ENCODE measurements at places on chromosomes 2 and 18.

DNA sequence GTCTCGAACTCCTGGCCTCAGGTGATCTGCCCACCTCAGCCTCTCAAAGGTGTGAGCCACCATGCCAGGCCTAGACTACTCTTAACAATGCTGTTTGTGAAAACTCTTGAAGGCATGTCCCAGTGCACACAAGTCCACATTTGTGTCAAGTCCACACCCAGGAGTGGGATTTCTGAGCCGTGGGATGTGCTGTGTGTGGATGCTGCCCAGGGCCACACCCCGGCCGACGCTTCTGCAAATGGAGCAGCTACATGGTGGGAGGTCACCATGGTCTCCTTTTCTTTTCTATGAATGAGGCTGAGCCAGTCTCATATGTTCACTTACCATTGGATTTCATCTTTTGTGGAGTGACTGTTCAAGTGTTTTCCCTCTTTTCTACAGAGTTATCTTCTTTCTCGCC, 15.8 kb downstream of the SNED1 start:
- DNase-seq, result no peak

- no peak for DNase-seq
Measured at GRCh38 chr2:35297403-35297802, 1058.2 kb upstream of the CRIM1 start.

- peak; percentile 46 for DNase-seq
Measured at GRCh38 chr2:216404010-216404618, 8.2 kb upstream of the SMARCAL1 start.

- DNase-seq, result no peak
Measured at GRCh38 chr2:13006426-13006825, 289.7 kb downstream of the TRIB2 start.

DNA sequence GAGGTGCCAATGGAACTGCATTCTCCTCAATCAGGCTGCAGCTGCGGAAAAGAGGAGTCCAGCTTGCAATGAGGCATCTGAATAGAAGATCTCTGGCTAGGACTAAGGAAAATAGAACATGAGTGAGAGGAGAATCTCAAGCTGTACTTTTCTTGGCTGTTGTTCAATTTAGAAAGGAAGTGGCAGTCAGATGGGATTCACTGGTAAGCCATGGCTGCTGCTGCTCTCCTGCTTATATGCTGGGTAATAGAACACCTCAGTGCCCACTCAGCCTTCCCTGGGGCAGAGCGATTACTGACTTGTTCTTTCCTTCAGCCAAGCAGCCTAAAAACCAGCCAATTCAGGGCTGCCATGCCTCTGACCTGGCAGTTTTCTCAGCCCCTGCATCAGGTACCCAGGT, 17.6 kb upstream of the CHST9 start:
- no peak for DNase-seq

GRCh38 chr2:63755216-63755615, 86.5 kb upstream of the UGP2 start:
- DNase-seq, result no peak

DNA sequence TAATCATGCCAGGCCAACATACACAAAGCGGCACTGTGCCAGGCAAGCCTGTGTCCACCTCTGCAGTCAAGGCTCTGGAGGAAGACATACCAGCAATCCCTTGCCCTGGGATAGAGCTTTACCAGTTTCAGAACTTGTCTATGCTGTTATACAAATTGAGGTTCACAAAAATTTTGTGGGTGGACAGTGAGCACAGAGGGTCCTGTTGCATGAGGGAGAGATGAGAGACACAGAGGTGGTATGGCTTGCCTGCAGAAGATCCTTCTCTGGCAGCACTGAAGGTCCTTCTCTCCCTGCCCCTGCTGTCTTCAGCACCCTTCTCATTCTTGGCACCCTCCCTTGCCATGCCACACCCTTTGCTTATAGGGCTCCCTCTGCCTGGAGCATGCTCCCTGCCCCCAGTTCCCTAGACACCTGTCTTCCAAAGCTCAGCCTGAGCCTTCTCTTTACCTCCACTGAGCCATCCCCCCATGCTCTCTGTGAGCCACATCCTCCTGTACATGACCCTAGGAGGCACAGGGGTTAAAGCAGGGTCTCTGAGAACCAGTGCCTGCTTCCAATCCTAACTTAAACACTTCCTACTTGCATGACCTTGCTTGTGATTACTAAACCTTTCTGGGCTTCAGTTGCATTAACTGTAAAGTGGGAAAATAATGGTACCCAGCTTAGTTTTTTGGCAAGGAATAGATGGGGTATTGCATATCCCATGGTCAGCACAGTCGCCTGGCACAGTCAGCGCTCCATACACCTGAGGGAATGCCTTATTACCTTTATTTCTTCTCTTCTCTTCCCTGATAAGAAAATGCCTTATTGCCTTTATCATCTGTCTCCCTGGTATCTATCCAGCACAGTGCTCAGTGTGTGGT, 857 bp downstream of the FABP1 start:
- no peak for DNase-seq

DNA sequence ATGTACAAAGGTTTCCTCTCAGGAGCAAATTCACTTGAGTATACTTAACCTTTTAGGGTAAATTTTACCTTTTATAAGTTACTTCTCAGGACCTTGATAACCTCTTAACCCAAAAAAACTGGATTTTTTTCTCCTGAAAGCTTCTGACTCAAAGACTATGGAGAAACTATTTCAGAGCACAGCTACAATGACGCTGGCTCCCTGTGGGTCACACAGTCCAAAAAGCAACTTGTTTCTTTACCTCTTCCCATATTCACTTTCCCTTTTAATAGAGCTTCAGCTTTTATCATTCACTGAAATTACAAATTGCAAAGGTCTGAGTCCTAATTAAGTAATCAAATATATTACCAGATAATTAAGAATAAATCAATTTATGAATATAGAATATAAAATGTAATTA, 32.4 kb downstream of the GTF3C3 start:
- DNase-seq, result no peak

- DNase-seq, result no peak
Measured at GRCh38 chr2:239235311-239235710, 165.5 kb downstream of the HDAC4 start.

DNA sequence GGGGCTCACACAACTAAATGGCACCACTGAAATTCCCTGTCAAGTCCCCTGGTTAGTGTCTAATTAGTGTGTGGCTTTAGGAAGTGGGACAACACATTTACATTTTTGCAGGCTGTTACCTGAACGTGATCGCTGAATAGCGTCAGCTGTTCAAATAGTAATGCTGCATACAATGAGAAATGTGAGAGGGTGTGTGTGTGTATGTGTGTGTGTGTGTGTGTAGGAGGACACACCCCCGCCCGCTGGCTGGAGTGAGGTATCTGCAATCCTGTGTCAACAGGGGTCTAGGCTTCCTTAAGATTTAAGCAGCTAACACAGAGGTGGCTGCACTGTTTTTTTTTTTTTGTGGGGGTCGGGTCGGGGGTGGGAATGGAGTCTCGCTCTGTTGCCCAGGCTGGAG, 4.8 kb upstream of the LYPD6B start:
- DNase-seq, result peak; percentile 62

DNA sequence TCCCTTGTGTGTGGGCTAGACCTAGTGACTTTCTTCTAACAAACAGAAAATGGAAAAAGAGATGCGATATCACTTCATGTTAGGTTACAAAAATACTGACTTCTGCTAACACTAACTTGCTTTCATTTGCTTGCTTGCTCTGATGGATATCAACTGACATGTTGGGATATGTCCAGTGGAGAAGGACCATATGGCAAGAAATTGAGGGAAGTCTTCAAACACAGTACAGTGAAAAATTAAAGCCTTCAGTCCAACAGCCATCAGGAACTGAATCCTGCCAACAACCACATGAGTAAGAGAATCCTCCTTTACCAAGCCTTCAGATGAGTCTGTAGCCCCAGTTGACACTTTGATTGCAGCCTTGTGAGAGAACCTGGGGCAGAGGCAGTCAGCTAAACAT, 143.9 kb downstream of the MAIP1 start:
- DNase-seq, result no peak

GRCh38 chr2:17299891-17300540, 218.2 kb downstream of the RAD51AP2 start:
- DNase-seq, result no peak

- peak; percentile 38 for DNase-seq
Measured at GRCh38 chr2:56014046-56014730, 90.6 kb upstream of the EFEMP1 start.

- no peak for DNase-seq
Measured at GRCh38 chr18:47585136-47585535, 333.7 kb upstream of the SKOR2 start.

GRCh38 chr2:168611091-168611490, 155.0 kb downstream of the CERS6 start:
- no peak for DNase-seq

GRCh38 chr2:230068651-230069055, at the start of gene SLC16A14:
Gene SLC16A14, minus strand, starts transcription at chr2:230068924. Its CDS starts 9,572 bp downstream, at chr2:230059352.
- peak; percentile 84 for DNase-seq

GRCh38 chr2:101150306-101151145, 656 bp downstream of the TBC1D8 start:
- DNase-seq, result no peak

GRCh38 chr2:201263779-201264178, 3.4 kb downstream of the CASP8 start:
- DNase-seq, result no peak

DNA sequence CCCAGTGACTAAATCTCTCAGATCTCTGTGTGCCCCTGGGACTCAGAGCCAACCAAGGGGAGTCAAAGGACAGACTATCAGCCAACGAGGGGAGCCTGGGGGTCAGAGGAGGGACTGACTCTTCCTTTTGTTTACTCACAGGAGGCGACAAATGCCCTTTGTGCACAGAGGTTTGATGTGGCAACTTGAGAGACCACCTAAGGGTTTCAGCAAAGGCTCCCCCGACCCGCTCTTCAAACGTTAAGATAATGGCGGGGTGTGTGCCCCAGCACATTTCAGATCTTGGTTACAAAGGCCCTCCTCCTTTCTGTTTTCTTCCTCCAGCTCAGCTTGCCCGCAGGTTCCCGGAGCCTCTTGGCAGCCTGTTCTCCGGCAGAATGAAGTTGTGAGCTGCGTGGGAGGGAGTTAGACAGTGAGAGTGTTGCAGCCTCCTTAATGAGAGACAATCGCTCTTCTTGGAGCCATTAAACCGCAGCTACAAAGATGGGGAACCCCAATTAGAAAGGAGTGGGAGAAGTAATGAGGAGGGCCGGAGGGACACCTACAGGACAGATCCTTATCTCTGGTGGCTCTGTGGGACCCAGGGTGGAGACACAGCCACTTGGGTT, 76.2 kb downstream of the KIAA2012 start:
- DNase-seq, result no peak

DNA sequence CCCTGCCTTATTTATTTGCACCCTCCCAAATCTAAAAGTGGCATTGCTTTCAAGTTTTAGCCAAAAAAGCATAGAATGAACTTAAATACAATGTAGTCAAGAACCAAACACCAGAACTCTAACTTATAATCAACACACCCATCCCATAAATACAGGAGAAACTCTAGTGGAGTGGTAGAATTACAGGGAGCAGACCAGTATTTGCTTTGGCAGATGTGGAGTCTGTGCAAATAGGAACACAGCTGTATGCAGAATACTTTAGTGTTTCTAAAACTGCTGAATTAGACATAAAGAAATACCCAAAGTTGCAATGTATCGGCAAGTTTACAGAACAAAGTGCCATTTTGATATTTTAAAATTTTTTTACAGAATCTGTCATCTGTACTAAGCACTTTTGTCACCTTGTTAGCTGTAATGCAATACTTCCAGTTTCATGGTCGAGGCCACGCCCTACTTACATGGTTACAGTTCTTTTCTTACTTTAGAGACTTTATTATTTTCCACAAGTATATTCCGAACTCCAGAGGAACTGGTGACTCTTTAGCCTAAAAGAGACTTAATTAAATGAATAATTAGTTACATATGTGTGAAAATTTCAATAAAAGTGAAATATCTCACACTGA, 23.7 kb upstream of the COL5A2 start:
- peak; percentile 35 for DNase-seq

DNA sequence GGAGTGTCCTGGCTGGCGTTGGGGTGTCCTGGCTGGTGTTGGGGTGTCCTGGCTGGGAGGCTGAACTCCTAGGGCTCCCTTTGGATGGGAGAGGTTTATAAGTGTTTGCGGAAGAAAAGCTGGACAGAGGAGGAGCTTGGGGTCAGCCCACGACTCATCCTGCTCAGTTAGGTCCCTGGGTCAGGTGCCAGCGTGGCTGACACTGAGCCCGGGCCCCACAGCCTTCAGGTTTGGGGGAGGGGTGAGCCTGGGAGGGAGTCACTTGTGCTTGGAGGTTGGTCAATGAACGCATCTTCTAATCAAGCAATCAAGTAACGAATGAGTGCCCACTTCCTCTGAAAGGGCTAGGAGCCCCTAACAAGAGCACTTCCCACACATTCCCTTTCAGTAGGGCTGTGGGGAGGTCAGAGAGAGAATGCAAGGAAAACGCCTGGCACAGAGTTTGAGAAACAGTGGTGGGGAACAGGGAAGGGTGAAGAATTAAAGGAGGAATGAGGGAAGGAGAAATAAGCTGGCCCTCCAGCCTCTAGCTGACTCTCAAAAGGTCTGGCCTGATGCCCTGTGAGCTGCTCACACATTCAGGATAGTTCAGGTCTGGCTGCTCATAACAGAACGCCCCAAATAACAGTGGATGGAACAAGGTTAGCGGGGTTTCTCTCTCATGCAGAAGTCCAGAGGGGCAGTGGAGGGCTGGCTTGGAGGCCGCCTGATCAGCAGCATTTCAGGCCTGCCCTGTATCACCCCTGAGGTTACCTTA, 670 bp downstream of the KCNIP3 start:
- DNase-seq, result no peak

DNA sequence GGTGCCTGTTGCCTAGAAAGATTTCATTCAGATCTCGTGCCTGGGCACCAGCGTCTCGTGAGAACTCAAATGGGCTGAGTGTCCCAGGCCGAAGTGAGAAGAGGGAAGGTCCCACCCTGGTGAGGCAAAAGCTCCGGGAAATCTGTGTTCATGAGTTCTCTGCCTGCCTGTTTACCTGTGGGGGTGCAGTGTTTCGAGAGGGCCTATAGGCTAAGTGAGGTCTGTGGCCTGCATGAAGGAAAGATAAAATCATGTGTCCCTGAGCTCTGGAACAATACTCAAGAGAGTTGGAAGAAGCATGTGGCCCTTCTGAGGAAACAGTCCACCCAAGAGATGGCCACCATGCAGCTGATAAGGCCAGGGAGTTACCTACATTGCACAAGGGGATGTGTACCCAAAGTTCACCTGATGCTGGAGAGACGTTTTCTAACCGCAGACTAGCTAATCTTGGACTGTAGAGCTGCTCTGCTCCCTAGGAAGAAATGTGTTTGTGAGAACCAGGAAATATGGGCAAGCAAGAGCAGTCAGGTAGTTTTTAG, 63.5 kb upstream of the ST3GAL5 start:
- DNase-seq, result no peak

- DNase-seq, result peak; percentile 34
Measured at GRCh38 chr2:225889452-225889851, 489.9 kb downstream of the NYAP2 start.

GRCh38 chr18:13450289-13451212, 232.0 kb downstream of the LDLRAD4 start:
- no peak for DNase-seq

GRCh38 chr18:63073481-63073880, 246.1 kb downstream of the BCL2 start:
- DNase-seq, result peak; percentile 53

GRCh38 chr2:230347659-230348305, 20.8 kb downstream of the SP140L start:
- no peak for DNase-seq

- no peak for DNase-seq
Measured at GRCh38 chr2:2746731-2747130, 415.7 kb upstream of the MYT1L start.

- no peak for DNase-seq
Measured at GRCh38 chr2:22807872-22808271, 577.1 kb upstream of the KLHL29 start.

Data from NCI-H510A treated with DMSO at 0.1 percent for 48 hours (cell line).